ELR (cell line): ENCODE measurements at places on chromosomes 16 and 17.

DNA sequence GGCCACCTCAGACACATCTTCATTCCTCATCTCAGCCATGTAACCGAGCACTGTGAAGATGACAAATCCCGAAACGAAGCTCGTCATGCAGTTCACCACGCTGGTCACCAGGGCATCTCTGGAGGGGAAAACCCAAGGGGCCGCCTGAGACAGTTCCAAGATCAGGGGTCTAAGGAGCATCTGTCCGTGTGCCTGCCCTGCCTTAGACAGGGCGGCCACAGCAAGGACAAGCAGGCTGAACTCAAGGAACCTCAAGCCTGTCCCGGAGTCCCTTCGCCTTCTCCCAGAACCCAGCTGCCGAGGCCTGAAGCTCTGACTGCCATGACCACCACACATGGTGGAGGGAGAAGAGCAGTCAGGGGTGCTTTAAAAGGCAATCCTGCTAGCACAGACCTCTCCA lies 22.7 kb downstream of the SLC6A4 start:
- DNase-seq, result no peak

DNA sequence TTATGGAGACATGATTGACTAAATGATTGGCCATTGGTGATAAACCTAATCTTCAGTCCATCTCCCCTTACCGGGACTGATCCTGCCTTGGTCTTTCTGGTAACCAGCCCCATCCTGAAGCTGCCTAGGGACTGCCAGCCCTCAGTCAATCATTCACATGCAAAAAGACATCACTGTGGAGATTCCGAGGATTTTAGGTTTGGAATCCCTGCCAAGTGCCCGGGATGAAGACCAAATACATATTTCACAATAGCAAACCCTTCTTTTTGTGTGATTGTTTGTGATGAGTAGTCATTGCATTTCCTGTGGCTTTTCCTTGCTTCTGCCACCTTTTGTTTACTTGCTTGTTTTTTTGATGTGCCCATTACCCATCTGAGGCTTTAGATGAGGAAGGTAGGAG lies 44.0 kb downstream of the EPN2 start:
- no peak for DNase-seq

GRCh38 chr17:9239246-9239792 lies 218.0 kb downstream of the NTN1 start:
- DNase-seq, result no peak

DNA sequence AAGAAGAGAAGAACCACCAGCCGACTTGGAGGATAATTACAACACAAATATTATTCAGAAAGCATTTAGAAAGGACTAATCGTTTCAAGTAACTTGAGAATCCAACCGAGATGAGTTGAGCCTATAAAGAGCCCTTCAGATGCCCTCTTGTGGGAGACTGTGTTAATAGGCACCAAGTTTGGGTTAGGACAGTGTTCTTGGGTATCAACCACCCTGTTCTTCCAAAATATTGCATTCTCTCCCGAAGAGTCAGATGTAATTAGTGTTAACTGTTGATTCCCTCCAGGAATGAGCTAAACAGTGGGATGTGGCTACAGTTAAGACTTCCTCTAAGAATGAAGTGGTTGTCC lies 87.8 kb upstream of the NOL11 start:
- DNase-seq, result peak; percentile 74

- no peak for DNase-seq
Observed at GRCh38 chr16:4646773-4647643, 22.4 kb downstream of the MGRN1 start.

DNA sequence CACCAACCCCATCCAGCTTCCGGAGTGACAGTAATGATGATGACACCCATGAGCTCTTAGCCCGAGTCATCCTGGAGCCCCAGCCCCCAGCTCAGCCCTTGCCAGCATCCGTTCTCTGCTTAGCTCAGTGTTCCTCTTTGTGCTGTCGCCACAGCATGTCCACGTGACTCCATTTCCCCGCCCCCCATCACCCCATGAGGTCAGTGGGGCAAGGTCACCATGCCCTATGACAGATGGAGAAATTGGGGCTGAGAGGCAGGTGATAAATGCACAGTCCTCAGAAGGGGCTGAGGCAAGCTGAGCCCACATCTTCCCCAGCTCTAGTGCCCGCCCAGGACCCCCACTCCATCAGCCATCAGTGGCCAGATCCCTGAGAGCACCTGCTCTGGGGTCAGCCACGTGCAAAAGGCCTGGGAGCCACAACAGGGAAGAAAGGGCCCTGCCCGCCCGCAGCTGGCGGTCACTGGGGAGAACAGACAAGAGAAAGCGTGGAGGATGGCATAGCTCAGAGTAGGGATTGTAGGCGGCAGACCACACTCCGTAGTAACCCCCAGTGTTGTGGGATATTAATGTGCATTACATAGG lies 17.1 kb downstream of the ITGB4 start:
- DNase-seq, result peak; percentile 42

GRCh38 chr16:15526731-15527130 lies 92.3 kb downstream of the BMERB1 start:
- DNase-seq, result no peak
